ENCODE measurements at places on chromosomes 16 and 17.

DNA sequence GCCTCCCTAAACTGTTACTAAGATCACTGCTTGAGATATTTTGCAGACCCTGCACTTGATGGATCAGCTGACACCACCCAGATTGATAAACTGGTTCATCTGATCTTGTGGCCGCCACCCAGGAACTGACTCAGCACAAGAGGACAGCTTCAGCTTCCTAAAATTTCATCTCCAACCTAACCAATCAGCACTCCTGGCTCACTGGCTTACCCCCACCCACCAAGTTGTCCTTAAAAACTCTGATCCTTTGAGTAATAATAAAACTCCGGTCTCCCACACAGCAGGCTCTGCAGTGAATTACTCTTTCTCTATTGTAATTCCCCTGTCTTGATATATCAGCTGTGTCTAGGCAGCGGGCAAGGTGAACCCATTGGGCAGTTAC is 174.8 kb downstream of the UTP18 start:
- DNase-seq: no peak

DNA sequence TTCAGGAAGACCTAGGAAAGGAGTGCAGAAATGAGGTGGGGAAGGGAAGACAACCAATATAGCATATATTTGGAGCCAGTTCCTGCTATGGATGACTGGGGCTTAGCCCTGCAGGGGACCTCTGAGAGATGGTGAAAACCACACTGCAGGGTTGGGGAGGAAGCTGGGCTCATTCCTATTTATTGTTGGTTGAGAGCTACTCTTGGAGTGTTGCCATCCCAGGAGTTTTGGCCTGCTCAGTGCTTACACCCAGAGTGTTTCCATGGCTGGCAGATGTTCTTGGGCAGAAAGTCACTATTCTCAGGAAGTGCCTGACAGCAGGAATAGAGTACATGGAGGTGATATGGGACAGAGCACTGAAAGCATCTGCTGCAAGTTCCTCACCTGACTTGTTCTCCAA is 145.8 kb downstream of the SPACA3 start:
- DNase-seq: no peak

- no peak for DNase-seq
Observed at GRCh38 chr17:80008383-80008840, 27.3 kb downstream of the TBC1D16 start.

GRCh38 chr17:4365628-4366326 is 698 bp downstream of the UBE2G1 start:
- DNase-seq: no peak

- DNase-seq: no peak
Observed at GRCh38 chr16:79466111-79466510, 134.4 kb downstream of the MAF start.

DNA sequence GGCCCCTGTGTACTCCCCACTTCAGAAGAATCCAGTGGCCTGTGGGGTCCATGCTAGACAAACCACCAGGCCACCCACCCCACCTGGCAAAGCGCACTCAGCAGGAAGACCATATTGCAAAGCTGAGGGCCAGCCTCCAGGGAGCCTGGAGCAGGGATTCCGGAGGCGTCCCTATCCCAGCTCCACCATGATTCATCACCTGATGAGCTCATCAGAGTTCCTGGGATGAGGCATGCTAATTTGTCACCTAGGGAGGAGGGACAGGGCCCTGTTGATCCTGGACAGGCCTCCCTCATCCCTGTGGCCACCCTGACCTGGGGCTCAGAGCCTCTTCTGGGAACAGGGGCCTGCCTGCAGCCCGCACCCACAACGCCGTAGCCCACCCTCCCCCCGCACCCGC is 131.6 kb upstream of the PLCG2 start:
- DNase-seq: no peak

- DNase-seq: no peak
Observed at GRCh38 chr17:4476511-4477070, 22.1 kb upstream of the SPNS2 start.

DNA sequence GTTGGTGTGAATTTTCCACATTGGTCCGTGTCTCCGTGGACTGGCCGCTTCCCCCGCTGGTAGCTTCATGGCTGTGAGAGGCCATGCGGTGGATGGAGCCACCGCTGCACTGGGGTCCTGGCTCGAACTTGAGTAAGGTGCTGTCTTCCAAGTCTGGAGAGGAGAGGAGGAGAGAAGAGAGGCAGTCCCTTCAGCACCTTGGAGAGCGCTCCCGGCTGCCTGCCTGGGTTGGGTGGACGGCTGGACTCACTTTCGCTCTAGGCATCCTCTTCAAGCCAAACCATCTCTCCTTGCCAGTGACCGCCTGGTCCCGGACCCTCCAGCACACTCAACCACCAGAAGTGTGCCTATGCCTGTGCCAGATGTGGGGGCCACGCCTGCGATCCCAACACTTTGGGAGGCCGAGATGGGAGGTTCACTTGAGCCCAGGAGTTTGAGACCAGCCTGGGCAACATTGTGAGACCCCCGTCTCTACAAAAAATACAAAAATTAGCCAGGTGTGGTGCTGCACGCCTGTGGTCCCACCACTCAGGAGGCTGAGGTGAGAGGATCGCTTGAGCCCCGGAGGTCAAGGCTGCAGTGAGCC is 6.2 kb downstream of the JPH3 start:
- no peak for DNase-seq

DNA sequence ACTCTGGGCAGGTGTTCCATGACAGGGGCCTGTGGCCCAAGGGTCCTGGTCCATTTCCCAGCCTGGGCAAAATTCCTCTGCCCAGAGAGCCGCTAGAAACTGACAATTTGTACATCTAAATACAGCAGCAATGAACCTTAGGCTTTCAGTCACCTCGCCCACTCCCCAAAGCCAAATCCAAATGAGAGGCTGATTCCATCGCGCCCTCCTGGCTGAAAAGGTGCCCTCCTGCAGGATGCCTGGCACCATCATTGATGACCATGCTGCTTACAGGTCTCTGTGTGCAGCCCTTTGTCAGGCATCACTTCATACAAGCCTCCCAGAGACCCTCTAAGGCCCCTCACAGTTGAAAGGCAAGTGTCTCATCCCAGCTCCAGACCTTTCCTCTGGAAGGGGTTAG is 114.7 kb downstream of the C16orf78 start:
- no peak for DNase-seq

DNA sequence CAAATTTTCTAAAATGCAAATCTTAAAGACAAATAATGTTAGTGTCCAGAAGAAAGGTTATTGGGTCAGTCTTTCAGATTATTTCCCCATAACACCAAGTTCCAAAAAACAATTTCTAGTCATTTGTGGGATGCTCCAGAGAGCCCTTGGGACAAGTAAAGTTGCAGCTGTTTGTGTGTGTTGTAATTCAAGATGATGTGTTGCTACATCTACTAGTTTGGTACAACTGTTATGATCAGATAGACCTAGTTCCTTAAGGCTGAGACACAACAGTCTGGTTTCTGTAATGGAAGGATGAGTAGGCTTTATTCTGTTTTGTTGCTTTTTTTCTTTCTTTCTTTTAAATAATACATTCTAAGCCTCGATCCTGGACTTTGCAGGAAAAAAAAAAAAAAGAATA is 41.9 kb downstream of the PIGL start:
- no peak for DNase-seq

DNA sequence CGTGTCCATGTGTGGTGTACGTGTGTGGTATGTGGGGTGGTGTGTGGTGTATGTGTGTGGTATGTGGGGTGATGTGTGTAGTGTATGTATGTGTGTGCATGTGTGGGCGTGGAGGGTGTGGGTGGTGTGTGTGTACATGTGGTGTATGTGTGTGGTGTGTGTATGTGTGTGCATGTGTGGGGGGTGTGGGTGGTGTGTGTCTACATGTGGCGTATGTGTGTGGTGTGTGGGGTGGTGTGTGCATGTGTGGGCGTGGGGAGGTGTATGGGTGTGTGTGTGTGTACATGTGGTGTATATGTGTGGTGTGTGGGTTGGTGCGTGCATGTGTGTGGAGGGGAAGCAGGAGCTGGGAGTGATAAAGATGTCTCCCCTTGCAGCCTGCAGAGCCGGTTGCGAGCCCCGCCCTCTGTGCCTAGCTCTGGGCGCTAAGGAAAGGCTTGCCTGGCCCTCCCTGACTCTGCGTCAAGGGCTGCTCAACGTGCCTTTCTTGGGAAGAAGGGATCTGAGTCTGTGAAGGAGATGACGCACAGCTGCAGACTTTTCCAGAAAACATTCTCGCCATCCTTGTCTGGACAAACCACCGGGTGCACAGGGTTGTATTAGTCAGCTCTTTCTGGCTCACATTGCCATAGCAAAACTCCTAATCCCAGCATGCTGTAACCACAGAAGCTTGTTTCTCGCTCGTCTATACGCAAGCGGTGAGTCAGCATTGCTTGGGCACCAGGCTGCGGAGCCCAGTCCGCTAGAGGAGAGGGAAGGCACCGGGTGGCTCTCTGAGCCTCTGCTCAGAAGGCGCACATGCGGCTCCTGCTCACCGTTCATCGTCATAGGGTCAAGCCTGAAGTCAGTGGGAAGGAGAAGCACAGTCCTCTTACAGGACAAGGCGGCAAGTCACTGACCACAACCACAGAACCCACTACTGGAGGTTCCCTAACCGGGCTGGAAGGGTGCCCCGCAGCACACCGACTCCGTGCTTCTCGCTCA is 2.0 kb upstream of the CD300H start:
- DNase-seq: peak; percentile 88
